ENCODE measurements at places on chromosomes 1 and 21.
A peak's percentile ranks its signal among the peaks of the same experiment; 100 is the strongest.

DNA sequence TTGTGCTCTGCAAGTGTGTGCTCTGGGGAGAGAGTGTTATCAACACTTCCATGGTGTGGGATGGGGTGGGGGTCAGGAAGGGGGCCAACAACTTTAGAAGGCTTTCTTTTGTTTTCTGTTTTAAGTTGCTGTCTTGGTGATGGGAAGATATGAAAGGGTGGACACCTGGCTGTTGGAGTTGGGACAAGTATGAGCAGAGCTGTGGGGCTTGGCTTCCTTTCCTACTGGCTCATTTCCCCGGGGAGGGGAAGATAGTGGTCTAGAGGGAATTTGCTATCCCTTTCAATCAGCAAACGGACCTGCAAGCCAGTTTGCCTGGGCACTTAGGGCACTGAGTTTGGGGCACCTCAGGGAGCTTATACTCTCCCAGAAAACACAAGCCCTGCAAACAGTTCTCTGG lies 19.2 kb downstream of the IER5 start:
- no peak for DNase-seq

DNA sequence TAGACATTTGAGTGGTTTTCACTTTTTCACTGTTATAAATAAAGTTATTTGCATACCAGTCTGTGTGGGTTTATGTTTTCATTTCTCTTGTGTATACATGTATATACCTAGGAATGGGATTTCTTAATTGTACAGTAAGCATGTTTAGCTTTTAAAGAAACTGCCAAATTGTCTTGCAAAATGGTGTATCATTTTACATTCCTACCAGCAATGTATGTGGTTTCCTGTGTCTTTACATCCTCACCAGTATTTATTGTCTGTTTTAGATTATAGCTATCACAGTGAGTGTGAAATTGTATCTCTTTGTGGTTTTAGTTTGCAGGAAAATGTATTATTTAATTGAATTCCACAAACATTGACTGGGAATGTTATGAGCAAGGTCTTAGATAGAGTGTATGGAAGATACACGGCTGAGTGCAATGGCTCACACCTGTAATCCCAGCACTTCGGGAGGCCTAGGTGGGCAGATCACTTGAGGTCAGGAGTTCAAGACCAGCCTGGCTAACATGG lies 57.3 kb downstream of the MACF1 start:
- DNase-seq, result no peak

DNA sequence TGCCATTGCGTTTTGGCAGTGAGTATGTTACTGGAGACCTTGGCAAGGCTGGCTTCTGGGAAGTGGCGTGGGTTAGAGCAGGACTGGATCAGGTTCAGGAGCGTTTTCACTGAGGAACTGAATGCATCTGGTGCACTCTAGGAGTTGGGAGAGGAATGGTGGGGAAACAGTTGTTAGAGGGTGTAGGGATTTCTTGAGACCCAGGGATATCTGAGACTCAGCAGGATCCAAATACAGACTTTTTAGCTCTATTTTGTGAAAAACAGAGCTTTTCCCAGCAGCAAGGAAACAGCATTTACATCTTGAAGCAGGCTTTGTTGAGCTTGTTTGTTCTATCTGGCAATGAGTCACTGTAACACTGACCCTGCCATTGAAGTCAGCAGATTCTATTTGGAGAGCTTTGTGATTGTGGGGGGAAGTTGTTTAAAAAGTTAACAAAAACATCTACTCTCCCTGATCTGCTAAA lies 56.9 kb upstream of the NRIP1 start:
- no peak for DNase-seq

- DNase-seq, result no peak
These were observed 69.8 kb downstream of the TNR start for GRCh38 chr1:175673371-175674150.

- DNase-seq, result peak; percentile 82
These were observed at the start of gene LYPLA2 for GRCh38 chr1:23790696-23791515. TSS of gene LYPLA2 (plus strand) at chr1:23791145. CDS start at chr1:23792683, 1,538 bp downstream.

DNA sequence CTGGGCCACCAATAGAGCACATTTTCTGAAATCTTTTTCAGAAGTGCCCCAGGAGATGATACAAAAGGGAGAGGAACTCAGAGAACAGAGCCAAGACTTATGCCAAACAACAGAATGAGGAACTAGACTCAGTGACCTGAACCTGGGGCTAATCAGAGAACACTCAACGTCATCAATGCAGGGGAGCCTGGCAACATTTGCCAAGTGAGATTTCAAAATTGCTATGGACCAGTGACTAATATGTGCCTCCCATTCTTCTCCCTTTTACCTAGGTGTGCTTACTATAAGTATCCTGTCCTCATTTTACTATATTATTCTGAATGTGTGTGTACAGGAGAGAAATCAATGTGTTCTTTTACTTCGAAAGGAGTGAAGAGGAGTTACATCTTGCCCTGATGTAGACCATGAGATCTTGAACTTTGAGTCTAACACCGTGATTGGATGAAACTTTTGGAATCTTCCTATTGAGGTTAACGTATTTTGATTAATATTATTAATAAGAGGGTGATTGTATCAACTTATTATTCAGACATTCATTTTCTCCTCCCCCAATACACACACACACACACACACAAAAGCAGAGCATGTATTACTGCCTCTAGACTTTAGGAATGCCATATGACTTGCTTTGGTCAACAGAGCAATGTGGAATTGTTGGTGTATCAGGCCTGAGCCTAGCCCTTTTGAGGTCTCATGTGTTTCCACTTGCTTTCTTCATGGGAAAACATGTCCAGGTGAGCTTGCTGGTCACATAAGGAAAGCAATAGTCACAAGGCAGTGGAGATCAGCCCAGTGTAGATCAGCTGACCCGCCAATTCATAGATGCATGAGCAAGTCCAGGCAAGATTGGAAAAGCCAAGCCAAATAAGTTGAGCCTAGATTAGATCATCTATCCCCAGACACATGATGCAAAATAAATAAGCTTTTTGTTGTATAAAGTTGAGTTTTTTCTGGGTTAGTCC lies 80.3 kb upstream of the ETS2 start:
- DNase-seq, result no peak

DNA sequence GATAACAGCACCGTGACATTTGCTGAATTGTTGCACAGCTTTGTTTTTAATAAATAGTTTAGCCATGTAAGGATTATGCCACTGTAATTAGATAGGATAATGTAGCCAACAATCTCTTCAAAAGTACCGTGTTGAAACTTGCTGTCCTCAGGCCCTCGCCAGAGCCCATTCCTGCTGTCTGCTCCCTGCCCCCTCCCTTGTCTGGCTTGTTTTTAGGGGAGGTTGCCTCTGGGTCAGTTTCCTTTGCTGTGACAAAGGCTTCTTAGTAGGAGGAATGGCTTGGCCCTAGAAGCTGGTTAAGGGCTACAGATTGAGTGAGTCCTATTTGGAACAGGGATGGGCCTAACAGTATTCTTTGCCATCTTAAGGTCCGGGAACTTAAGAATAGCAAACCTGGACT lies 107.9 kb downstream of the LMO4 start:
- no peak for DNase-seq

DNA sequence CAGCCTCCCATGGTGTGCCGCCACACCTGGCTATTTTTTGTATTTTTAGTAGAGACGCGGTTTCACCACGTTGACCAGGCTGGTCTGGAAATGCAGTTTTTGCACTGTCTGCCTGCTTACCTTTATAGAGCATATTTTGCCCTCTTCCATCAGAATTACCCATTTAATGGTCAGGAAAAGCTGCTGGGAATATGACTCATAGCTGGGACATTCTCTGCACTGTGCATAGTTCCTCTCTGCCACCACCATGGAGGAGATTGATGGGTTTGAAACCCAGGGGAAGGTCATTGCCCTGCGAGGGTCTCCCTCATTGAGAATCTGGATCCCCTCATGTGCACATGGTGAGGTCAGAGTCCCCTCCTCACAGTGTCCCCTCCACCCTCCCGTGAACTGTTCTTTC lies 32.1 kb downstream of the MX1 start:
- no peak for DNase-seq

GRCh38 chr1:78491451-78492071 lies 787 bp downstream of the PTGFR start:
- no peak for DNase-seq

GRCh38 chr1:117143871-117144270 lies 22.3 kb upstream of the TRIM45 start:
- DNase-seq, result no peak

DNA sequence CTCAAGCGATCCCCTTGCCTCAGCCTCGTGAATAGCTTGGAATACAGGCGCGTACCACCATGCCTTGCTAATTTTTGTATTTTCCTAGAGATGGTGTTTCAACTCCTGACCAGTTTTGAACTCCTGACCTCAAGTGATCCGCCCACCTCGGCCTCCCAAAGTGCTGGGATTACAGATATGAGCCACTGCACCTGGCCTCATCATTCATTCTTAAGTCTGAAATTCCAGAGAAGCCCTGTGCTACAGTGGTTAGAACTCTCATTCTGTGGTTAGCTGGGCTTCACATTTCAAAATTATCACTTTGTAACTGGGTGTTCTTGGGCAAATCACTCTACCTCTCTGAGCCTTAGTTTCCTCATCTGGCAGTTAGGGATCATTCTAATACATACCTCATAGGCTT lies 86.1 kb upstream of the POU3F1 start:
- no peak for DNase-seq

DNA sequence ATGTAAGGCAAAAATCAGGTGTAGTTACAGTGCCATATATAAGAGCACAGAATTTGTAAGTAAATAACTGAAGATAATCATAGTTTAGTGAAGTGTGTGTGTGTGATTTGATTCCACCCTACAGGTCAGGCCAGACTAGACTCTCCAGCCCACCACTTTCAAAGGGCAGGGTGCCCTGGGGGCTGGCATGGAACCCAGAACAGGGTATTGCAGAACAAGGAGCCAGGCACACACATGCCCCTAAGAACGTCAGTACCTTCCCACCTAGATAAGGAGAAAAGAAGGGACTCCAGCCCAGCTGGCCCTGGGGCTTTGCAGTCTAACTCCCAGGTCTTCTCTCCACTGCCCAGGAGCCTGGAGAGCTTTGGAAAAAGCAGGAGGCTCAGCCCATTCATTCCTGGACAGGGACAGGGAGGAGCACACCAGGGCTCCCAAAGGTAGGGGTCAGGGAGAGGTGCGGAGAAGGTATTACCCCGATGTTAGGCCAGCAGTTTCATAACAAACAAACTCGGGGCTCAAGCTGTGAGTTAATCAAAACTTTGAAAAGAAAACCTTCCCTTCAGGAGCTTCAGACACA lies 149.7 kb upstream of the VANGL1 start:
- no peak for DNase-seq

- DNase-seq, result no peak
These were observed 2.0 kb downstream of the UBE2Q1 start for GRCh38 chr1:154556422-154556821.

DNA sequence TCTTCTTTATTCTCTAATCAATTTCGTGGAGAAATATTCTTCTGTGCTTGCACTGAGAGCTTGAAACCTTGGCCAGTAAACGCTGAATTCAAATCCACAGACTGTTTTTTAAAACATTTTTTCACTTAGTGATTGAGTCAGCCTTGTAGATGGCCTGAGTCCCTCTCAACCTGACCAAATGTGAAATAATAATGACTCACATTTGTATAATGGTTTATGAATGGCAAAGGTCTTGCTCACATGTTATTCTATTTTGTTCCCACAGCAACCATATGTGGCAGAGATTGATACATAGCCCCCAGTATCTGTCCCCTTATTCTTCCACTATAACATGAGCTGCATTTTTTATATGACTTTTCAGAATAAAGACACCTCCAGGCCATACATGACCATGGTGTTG lies 47.8 kb upstream of the CCDC190 start:
- no peak for DNase-seq

GRCh38 chr1:5297886-5298239 lies 643.5 kb downstream of the AJAP1 start:
- no peak for DNase-seq

DNA sequence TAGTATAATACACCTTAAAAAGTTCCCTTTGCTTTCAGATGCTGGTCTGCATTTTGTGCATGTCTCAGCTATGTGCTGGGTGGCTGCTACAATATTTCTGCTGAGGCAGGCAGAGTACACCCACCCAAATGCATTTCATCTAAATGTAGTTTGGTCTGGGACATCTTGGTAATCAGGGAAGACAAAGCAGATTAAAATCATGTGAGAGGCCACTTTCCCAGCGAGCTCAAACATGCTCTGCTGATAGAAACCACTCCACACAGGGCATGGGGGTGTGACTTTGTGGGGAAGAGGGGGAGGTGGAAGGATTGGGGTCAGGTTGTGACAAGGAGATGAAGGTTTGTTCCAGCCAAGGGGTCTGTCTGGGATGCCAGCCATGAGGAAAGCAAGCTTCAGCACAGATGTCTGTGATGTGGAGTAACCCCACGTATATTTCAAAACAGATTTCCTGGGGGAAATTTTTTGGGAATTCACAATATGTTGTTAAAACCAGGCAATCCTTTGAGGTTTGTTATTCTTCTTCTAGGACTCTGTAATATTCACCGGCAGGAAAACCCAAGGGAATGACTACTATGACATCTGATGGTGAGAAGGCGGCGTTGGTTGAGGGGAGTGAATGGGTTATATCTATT lies 255.1 kb upstream of the FGGY start:
- DNase-seq, result no peak

DNA sequence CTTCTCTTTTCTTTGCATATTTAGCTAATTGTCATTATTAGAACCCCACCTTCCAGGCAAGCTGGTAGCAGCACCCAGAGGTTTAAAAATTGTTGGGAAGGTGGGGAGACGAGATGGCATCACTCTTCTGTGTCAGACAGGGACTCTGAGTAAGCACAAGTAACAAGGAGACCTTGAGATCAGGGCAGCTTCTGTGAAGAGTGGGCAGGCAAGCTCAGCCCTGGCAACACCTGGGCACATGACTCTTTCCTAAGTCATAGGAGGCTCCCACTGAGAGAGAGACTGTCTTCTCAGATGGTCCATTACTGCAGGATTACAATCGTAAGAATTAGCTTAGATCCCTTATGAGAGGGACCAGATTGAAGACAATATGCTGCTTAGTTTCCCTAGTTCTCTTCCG lies 183.5 kb downstream of the BRINP2 start:
- no peak for DNase-seq

DNA sequence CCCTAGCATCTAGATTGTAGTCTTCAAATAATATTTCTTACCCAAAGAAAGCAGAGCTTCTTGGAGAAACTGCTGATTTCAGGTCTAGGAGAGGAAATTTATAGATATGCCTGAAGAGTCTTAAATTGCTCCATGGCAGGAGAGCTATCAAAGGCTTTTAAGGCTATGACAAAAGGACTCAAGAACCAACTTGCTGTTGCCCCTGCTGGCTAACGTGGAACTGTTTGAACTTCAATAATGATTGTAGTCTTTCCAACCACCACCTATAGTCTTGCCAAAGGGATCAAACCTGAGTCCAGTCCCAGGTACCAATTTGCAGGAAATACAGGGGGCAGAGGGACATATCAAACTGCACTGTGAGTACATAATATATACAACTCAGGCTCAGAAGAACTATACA lies 336.2 kb upstream of the ESRRG start:
- DNase-seq, result no peak
